ENCODE measurements at places on chromosomes 16 and 17. TPM values are rescaled to one million over a fixed set of nuclear protein-coding genes. Genes with fewer than 3 reads are reported as not detected.

HIRIP3 gene
- total RNA-seq: 3.6 TPM

CBX8 gene
- total RNA-seq: 2.0 TPM

ELMO3 gene
- 0.99 TPM for total RNA-seq

PRR15L gene
- not detected for total RNA-seq

TPSD1 gene
- not detected for total RNA-seq

ABCA6 gene
- total RNA-seq: 19.0 TPM

Measured in lung microvascular endothelial cell (primary cell).